Esophagus mucosa (tissue), 1 donor: ENCODE measurements at places on chromosomes 12 and 14. TPM values are rescaled to one million over a fixed set of nuclear protein-coding genes. Genes with fewer than 3 reads are reported as not detected.
A peak's percentile ranks its signal among the peaks of the same experiment; 100 is the strongest.

The FLRT2 gene
- 2.1 TPM for total RNA-seq

The BCL7A gene
- total RNA-seq: 2.3 TPM

The ANKS1B gene
- total RNA-seq: 2.8 TPM

The ACSS3 gene
- total RNA-seq: 0.68 TPM

GRCh38 chr12:71546322-71546861 is 106.8 kb downstream of the LGR5 start:
- ATAC-seq: no peak

- peak; percentile 30 for ATAC-seq
Observed at GRCh38 chr12:3097186-3097804, 20.1 kb downstream of the TSPAN9 start.
